CD4-positive, alpha-beta T cell treated with Interleukin-2 at 100 ng/mL for 4 hours (primary cell): ENCODE measurements at places on chromosomes 13 and 19.
A peak's percentile ranks its signal among the peaks of the same experiment; 100 is the strongest.

DNA sequence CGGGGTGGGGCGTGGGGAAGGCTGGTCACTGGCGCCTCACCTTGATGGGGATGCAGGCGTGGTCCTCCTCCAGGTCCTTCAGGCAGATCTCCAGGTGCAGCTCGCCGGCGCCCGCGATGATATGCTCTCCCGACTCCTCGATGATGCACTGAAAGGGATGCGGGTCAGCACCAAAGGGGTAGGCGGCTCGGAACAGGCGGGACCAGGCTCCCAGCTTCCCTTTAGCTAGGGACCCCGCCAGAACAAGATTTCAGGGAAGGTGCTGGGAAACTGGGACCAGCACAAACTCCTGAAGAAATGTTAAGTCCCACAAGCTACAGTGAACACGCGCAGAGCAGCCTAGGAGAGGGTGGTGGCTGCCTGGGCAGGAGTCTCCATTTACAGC lies 6.0 kb downstream of the EEF2 start:
- DNase-seq, result no peak

DNA sequence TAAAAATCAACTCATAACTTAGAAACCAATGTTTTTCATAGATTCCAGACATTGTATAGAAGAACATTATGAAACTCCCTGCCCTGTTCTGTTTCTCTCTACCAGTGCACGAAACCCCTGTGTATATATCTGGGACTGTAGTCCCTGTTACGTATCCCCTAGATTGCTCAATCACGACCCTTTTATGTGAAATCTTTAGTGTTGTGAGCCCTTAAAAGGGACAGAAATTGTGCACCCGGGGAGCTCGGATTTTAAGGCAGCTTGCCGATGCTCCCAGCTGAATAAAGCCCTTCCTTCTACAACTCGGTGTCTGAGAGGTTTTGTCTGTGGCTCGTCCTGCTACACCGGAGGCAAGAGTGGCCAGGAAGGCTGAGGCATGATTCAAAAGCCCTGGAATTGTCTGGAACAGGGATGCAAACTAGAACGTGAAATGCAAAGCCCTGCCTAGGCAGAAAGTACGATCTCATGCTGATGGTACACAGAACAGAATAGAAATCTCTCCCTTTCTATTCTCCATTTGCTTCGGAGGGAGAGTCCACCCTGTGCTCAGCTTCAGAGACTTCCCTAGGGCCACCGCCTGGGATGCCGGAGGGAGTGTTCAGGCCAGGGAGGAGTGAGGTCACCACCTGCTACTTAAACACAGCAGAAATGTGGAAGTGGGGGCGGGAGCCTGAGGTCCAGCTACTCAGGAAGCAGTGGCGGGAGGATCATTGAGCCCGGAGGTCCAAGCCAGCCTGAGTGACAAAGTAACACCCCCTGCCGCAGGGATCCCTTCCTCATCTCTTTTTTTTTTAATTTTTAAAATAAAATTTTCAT lies 758 bp upstream of the ZNF888 start:
- no peak for DNase-seq

- DNase-seq, result no peak
Observed at GRCh38 chr19:40216013-40216776, 2.0 kb downstream of the TTC9B start.

DNA sequence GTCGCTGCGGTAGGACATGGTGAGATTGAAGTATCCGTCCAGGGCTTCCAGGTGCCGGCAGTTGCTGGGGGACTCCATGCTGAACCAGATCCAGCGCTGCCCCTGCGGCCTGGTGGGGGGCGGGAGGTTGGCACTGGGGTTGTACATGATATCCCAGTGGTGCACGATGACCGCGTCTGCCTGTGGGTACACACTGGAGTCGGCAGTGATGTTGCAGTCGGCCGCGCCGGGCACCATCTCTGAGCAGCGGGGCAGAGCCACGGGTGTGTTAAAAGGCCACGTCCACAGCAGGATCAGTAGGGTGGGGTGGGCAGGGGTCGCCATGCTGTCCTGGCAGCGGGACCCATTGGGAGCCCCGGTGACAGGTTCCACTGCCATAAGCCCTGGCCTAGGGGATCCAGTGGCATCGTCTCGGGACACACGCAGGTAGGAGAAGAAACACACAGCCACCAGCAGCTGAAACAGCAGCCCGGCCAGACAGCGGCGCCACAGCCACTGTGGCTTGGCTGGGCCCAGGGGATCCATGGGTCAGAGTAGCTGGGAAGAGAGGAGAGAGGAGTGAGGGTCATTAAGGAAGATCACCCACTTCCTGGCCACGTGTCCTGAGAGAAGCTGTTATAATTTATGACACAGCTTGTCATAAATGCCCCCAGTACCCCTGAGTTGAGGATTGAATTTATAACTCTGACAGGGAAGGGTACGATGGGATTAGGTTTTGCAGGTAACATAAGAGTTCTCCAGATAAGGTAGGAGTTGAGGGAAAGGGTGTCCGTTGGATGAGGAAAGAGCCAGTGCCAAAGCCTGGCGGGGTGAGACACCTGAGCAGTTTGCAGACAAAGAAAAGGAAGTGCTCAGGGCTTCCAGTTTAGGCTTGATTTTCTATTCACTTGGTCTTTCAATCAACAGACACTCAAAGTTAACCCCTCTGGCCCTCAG lies 2.9 kb downstream of the FUT5 start:
- no peak for DNase-seq

GRCh38 chr13:41458187-41458760 lies 924 bp downstream of the RGCC start:
- DNase-seq, result peak; percentile 50

GRCh38 chr19:3065675-3066357 lies 3.5 kb upstream of the TLE5 start:
- no peak for DNase-seq

DNA sequence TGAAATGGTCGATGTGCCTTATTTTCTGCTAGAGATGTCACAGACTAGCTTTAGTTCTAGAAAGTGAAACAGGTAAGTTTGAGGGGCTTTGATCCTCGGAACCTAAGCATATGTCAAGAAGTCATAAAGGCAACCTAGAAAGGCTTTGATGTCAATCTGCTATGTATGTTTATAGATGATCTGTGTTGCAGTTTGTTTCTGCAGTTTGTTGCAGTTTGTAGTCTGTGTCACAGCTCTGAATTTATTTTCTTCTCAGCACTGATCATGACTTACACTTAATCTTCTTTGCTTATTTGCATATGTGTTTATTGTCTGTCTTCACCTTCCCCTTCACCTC lies 5.9 kb downstream of the LSM14A start:
- DNase-seq, result peak; percentile 32

DNA sequence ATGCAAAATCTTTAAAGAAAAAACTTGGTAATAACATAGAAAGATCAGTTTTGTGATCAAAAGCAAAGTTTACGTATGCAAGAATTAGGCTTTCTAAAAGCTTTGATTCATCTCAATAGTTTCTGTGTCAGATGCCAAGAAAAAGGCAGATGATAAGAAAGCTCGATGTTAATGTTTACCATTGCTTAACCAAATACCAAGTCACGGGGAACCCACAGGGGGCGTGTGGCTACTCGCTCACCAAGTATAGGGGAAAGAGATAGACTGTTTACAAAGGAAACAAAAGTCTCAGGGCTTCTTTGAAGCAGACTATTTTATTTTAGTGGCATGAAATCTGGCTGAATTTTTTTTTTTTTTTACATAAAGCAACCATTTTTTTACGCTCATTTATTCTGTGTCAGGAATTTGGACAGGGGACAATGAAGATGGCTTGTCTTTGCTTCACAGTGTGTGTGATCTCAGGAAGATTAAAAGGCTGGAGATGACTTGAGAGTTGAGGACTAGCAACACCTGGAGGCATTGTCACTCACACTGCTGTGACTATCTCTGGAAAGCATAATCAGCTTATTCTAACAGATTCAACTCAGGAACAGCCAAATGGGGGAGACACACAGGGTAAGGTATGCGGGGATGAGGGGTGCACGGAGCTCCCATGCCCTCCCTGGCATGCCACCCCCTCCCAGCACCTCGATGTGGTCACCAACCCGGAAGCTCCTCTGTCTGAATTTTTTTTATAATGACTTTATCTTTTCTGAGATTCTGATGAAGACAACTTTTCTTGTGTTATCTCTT lies 24.9 kb downstream of the RCBTB1 start:
- peak; percentile 9 for DNase-seq

DNA sequence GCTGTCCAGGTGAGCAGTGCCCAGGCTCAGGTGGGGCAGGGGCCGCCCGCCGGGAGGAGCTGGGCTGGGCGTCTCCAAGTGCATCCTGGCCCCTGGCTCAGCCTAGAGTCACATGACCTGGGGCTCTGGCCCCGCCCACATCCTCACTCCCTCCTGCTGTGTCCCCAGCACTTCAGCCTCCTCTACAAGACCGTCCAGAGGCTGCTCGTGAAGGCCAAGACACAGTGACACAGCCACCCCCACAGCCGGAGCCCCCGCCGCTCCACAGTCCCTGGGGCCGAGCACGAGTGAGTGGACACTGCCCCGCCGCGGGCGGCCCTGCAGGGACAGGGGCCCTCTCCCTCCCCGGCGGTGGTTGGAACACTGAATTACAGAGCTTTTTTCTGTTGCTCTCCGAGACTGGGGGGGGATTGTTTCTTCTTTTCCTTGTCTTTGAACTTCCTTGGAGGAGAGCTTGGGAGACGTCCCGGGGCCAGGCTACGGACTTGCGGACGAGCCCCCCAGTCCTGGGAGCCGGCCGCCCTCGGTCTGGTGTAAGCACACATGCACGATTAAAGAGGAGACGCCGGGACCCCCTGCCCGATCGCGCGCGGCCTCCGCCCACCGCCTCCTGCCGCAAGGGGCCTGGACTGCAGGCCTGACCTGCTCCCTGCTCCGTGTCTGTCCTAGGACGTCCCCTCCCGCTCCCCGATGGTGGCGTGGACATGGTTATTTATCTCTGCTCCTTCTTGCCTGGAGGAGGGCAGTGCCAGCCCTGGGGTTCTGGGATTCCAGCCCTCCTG lies 16.8 kb upstream of the CELF5 start:
- DNase-seq, result no peak
